ENCODE measurements at places on chromosomes 7 and 10.

- no peak for DNase-seq
Measured at GRCh38 chr7:68393051-68393450, 1205.2 kb upstream of the AUTS2 start.

DNA sequence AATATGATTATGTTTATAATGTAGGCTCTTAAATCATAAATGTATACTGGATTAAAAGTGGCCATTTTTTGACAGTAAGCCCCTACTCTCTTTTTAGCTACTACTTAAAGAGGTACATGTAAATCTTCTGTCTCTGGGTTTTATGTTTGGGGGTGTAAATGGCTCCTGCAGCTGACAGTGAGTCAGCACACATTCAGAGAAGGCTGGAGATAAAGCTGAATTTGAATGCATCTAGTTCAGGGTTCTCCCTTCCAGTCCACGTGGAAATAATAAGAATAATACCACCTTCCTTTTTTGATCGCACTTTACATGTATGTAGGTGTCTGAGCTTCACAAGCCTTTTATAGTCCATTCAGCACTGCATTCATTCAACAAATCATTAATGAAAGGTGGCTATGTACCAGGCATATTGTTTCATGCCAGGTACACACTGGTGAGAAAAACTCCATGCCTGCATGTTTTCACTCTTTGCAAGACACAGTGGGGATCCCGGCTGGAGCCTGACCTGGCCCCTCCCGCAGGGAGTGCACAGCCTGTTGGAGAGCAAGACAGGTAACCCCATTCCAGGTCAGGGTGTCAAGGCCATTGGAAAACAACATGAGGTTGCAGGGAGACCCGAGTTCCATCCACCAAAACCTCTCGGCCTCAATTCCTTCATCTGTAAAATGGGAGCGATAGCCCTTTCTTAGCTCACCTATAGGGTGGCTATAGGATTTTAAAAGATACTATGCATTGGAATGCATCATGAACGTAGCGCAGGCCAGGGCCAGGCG, 107.5 kb upstream of the ANLN start:
- peak; percentile 52 for DNase-seq

- peak; percentile 35 for DNase-seq
Measured at GRCh38 chr10:97499561-97500296, 1.0 kb downstream of the UBTD1 start.

DNA sequence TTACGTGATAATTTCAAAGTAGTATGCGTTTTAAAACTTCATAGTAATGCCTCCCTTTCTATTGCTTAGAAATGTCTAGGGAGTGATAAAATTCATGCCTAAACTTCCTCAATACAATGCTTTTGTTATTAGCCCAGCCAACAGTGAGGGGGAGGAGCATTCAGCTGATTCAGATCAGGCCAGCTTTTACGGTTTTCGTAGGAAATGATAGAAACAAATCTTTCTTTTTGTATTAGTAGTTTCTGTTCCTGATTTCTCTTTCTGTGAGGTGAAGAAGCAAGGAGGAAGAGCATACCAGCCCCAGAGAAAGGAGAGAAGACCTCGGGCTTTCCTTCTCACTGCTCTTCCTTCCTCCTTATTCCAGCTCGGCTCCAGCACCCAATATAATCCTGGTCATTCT, 35.2 kb upstream of the ITPRID1 start:
- peak; percentile 12 for DNase-seq

- DNase-seq = no peak
Measured at GRCh38 chr7:28847681-28848080, 110.4 kb downstream of the TRIL start.

DNA sequence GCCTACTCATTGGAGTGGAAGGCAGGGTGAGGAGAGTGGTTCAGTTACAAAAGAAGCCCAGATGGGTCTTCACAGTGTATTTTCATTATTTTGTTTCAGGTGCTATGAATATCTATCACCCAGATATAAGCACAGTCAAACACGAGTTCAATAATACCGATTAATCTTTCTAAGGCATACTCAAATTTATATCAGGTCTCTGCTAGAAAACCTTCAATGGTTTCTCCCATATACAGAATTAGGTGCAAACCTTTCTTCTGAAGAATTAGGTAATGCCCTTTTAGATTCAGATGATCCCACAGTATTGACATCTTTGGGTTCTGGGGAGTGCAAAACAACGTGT, 14.7 kb upstream of the HPS1 start:
- DNase-seq = no peak

- DNase-seq = no peak
Measured at GRCh38 chr7:157270060-157270444, 66.8 kb upstream of the DNAJB6 start.

- no peak for DNase-seq
Measured at GRCh38 chr10:49465736-49466135, 69.8 kb upstream of the DRGX start.

GRCh38 chr10:28241741-28242399, 61.0 kb downstream of the MPP7 start:
- no peak for DNase-seq

DNA sequence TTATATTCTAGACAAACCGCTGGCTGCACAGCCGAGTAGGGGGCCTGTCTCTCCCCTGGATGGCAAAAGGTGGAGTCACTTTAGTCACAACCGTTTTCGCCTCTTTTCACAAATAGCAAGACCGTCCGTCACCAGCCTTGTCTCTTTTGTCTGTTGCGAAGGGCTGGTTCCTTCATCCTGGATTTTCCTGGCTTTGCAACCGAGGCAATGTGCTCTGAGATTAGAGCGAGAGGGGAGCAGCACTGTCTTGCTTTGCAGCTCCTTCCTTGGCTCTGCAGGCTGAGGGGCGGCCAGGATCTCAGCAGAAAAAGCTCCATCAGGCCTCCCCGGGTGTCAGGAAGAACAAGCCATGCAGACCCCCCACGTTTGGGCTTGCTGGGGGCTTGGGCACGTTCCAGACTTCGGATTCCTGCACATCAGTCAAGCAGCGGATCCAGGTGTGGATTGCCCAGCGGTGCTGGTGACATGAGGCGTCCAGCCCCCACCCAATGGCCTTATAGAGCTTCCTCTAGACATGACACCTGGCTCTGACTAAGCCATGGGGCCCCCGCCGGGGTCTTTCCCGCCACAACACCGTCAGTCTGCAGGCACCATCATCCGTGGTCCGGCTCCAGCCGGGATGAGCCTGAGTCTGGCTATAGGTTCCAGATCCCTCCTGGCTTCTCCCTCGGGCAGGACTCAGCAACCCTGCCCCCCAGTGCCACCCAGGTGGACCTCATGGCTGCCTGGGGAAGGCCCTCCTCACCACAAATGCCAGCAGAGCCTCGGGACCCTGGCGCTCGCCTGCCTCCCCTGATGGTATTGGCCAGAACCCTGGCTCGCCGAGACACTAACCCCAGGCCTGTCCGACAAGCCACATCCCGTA, 467.6 kb upstream of the FOXK1 start:
- DNase-seq = no peak

GRCh38 chr10:37436357-37436756, 311.0 kb downstream of the ANKRD30A start:
- no peak for DNase-seq

DNA sequence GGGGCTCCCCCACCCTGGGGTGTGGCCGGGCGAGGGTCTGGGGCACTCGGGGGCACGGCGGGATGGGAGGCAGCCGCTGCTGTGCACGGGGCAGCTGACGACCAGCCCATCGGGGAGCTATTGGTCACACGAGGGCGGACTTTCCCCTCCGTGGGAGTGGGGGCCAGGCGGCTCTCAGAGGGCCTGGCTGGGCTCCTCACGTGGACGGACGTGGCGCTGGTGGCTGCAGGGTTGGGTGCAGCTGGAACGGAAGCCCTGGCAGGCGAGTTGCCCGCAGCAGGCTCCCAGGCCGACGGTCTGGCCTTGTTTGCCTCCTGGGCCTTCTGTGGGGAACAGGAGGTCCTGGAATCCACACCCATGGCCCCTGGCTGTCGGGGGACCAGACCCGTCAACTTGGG, 14.3 kb downstream of the MICALL2 start:
- no peak for DNase-seq

GRCh38 chr7:24729365-24730017, 27.8 kb downstream of the GSDME start:
- no peak for DNase-seq

GRCh38 chr7:30038196-30038980, 10.2 kb downstream of the PLEKHA8 start:
- DNase-seq = no peak

- DNase-seq = no peak
Measured at GRCh38 chr7:91565499-91566401, 301.5 kb downstream of the FZD1 start.

- no peak for DNase-seq
Measured at GRCh38 chr10:4183761-4184261, 398.8 kb upstream of the KLF6 start.

GRCh38 chr7:130372402-130373165, 7.7 kb upstream of the CPA1 start:
- no peak for DNase-seq

DNA sequence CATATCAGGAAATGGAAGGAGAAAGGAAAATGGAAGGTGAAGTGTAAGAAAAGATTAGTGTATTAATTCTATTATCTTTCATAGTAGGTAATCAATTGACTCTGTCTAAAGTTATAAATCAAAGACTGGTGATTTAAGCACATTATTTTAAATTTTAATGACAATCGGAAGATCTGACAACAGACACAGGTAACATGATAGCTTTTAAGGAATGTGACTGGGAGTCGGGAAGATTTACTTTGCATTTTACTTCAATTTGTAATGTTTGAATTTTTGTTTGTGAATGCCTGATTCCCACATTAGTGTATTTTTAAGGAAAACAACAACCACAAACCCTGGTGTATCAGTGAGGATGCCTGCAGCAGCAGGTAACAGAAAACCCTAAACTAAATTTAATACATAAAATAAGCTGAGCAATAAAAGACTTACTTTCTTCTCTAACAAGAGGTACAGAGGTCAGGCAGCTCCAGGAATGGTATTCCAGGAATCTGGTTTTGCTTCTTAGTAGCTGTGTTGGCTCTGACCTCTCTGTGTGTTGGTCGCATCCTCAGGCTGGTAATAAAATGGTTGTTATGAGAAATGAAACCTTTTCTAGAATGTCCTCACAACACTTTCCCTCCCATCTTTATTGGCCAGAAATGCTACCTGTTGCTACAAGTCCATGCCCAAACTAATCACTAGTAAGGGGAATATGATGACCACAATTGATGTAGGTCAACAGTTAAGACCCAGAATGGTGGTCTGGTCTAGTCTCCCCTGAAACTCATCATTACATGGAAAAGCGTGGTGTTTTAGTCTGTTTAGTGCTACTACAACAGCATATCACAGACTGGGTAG, 12.2 kb downstream of the DNAJB9 start:
- DNase-seq = no peak

- no peak for DNase-seq
Measured at GRCh38 chr7:136919820-136920219, 51.4 kb downstream of the CHRM2 start.

DNA sequence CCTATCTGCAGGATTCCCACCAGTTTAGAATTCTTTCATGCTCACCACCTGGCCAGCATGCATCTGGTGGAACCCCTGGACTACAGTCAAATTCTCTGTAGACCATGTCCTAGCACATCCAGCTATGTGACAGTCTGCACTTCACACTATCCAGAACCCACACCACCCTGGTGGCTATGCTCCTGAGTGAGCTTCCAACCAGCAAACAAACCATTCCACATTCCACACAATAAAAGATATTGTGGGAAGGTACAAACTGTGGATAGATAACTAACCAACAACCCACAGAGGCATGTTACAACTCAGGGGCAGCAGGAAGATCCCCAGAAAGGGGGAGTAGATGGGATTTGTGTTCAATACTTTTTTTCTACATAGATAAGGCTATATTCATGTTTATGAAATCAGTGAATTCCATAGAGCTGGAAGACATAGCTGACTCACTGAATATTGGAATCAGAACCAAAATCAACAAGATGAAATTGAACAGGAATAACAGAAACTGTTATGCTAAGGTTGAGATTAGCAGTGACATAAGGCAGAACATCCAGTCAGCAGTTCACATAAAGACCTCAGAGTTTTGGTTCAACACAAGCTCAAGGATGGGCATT, 72.5 kb downstream of the LRRC17 start:
- no peak for DNase-seq

GRCh38 chr7:142760071-142760642, 10.6 kb upstream of the PRSS2 start:
- DNase-seq = no peak

DNA sequence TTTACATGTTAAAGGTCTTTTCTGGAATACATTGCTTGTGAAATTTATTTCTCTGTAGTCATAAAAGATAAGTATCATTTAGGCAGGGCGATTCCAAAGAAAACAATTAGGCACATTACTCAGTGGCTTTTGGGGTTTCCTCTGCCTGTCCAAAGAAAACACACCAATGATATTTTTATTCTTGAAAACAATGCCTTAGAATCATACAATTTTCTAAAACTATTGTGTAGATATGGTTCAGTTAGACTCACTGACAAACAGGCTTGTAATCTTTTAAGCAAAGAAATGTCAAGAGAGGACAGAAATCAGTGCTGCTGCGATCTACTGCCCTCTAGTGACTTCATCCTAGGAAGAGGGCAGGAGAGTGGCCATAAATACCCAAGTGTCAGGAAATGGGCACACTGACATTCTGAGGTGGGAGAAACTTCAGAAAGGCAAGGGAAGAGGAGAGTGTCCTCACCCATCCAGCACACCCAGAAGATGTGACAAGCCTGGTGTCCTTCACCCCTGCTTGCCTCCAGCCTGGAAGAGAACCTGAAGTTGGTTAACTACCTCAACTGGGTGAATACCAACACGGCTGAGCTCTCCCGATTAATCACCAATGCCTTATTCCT, 120.5 kb downstream of the GALNT11 start:
- peak; percentile 43 for DNase-seq

DNA sequence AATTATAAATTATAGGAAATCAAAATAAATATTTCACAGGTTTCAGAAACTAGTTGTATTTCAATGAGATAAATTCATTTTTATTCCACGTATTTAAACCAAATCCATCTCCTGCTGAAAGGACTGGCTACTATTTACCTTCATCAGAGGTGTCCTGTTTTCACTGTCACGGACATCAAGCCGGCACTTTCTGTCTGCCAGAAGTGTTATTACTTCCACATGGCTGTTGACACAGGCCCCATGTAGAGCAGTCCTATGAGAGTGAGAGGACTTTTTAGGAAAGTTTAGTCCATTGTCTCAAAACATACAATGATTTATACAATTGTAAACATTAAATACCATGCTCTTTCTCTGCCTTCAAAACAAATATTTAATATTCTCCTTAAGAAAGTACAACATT, 100.4 kb upstream of the ACBD5 start:
- DNase-seq = no peak

DNA sequence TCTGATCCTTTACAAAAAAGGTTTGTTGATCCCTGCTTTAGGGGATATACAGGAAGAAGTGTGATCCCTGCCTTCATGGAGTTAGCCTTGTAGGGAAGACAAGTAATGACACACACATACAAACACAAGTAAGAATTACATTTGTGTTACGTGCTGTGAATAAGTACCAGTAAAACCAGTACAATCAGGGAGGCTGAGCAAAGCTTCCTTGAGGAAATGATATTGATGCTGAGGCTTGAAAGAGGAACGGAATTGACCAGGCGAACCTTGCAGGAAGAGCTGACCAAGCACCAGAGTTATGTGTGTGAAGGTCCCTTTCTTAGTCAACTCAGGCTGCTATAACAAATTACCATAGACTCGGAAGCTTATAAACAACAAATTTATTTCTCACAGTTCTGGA, 83.6 kb upstream of the CACUL1 start:
- DNase-seq = no peak

- no peak for DNase-seq
Measured at GRCh38 chr7:135466442-135467206, 43.3 kb downstream of the CNOT4 start.

Data from hippocampal formation (tissue), 2 donors.